ENCODE measurements at places on chromosomes 7 and 10.

- no peak for DNase-seq
Observed at GRCh38 chr10:23540401-23541030, 101.6 kb downstream of the OTUD1 start.

- no peak for DNase-seq
Observed at GRCh38 chr7:55502858-55503440, 69.4 kb downstream of the VOPP1 start.

DNA sequence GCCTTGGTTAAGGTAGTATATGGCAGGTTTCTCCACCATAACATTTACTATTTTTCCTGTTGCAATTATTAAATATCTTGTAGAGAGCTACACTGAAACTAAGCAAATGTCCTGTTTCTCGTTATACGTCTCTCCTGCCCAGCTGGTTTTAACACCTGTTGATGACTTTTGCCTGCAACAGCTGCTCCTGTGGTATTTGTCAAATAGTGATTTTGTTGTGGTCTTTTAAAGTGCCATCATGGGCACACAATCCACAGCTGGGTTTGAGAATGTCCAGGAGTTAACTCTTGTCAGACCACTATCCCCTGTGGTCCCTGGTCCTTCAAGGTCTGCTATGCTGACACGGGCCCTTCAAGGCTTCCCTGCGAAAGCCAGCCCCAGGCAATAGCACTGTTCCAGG lies 24.9 kb upstream of the SEC61G start:
- no peak for DNase-seq

DNA sequence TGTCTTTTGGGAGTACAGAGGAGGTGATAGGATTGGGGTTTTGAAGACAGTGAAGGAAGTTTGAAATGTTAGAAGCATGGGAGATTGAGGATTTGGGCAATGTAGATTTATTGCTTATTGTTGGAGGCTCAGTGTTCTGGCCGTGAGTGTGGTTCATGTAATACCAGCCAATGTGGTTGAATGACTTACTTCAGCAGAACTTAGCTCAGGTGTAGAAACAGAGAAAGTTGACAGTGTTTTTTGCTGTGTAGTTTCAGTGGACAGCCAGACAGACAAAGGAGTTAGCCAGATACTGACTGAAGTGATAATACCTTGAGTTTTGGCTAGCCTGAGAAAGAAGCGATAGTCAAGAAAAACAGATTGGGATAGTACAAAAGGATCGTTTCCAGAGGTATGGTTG lies 88.5 kb downstream of the AHCYL2 start:
- no peak for DNase-seq

GRCh38 chr10:43374194-43374593 lies 2.8 kb downstream of the FXYD4 start:
- DNase-seq, result no peak

- peak; percentile 27 for DNase-seq
Observed at GRCh38 chr10:4127518-4128315, 342.7 kb upstream of the KLF6 start.

- peak; percentile 26 for DNase-seq
Observed at GRCh38 chr7:2037808-2038522, 194.8 kb downstream of the MAD1L1 start.

DNA sequence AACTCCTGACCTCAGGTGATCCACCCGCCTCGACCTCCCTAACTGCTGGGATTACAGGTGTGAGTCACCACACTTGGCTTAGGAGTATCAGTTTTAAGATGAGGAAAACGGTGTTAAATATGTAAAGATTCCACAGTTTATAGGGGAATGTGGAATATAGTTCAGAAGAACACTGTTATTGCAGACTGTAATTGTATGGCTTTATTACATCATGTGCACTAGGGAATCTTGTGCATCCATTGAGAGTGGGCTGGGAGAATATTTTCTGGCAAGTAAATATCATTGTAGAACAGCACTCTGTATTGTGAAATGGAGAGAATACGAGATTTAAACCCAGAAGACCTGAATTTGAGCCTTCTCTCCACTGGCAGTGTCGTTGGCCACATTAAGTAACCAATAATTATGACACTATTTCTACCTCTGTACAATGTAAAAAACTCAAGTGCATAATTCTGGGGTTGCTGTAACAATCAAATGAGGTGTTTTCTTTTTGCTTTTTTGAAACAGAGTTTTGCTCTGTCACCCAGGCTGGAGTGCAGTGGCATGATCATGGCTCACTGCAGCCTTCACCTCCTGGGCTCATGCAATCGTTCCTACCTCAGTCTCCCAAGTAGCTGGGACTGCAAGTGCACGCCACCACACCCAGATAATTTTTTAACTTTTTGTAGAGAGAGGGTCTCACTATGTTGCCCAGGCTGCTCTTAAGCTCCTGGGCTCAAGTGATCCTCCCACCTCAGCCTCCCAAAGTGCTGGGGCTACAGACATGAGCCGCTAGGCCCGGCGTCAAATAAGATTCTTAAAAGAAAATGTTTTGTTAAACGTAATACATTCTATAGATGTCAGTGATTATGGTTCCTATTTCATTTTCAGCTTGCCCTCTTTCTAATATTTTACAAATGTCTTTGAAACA lies 12.0 kb upstream of the PARD3 start:
- no peak for DNase-seq

DNA sequence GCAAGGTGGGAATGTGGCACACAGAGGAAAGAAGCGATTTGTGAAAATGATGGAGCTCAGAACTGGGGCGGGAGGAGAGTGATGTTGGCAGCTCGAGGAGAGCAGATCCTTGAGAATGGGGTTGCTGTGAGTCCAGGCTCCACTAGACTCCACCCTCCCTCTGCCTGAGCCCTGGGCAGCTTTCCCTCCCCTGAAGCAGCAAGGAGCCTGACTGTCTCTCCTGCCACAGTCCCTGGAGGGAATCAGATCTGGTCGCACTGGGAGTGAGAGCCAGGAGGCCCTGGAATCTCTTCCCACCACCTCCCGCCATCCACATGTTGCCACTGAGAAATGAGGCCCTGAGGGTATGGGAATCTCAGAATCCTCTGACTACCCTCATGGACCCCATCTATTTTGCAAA lies 362.7 kb downstream of the PLXNA4 start:
- no peak for DNase-seq

DNA sequence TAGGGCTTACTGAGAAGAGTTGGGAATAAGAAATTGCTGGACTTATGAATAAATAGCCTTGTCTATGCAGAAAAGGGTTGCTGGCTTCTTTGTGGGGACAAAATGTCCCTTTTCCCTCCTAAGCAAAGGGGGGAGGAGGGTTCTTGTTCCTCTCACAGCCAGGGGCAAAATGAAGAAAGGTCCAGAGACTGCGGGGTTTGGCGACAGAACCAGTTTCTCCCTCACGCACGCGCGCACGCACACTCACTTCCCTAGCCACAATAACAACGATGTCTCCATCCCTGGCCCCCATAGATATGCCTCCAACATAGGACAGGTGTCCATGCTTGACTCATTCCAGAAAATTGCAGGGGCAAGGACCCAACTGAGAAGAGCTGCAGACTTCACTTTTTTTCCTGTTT lies 3.3 kb downstream of the ZMIZ1 start:
- DNase-seq, result no peak

- no peak for DNase-seq
Observed at GRCh38 chr7:135714534-135715009, 13.4 kb downstream of the SLC13A4 start.

DNA sequence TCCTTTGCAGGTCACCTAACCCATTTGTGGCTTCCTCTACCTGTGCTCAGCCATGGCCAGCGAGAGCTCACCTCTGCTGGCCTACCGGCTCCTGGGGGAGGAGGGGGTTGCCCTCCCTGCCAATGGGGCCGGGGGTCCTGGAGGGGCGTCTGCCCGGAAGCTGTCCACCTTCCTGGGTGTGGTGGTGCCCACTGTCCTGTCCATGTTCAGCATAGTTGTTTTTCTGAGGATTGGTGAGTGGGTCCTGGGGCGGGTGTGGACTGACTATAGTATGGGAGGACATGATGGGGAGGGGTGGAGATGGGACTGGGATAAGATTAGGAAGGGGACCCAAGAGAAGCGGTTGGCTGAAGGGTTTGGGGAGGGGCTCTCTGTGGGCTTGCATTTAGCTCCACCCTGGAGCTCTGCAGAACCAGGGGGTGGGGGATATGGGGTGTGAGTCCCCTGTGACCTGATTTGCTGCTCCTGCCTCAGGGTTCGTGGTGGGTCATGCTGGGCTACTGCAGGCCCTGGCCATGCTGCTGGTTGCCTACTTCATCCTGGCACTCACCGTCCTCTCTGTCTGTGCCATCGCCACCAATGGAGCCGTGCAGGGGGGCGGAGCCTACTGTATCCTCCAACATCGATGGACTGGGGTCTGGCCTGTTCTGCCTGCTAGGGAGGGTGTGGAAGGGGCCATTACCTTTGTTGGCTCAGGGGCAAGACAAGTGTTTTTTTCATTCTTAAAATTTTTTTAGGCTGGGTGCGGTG lies 1.8 kb downstream of the SLC12A9 start:
- DNase-seq, result no peak

- DNase-seq, result peak; percentile 80
Observed at GRCh38 chr7:155206318-155207020, 91.2 kb upstream of the INSIG1 start.

DNA sequence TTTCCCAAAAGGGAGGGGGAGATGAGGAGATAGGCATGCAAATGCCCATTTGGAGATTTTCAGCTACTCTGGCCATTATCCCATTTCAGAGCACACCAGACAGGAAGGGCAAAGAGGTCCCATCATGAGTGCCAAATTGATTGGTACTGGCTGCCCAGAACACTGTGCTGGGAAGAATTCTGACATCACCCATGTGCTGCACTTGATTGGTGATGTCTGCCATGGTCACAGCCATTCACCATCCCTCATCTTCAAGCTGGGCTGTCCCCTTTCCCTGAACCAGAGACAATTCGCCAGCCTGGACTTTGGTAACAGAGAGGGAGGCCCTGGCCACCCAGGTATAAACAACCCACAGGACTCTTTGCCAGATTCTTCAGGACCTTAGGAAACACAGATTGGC lies 23.2 kb upstream of the RADIL start:
- DNase-seq, result no peak

GRCh38 chr7:100575206-100575631 lies 1.5 kb upstream of the SAP25 start:
- no peak for DNase-seq

- no peak for DNase-seq
Observed at GRCh38 chr7:131021460-131021859, 287.5 kb upstream of the KLF14 start.

- no peak for DNase-seq
Observed at GRCh38 chr7:24366876-24367275, 82.9 kb downstream of the NPY start.

DNA sequence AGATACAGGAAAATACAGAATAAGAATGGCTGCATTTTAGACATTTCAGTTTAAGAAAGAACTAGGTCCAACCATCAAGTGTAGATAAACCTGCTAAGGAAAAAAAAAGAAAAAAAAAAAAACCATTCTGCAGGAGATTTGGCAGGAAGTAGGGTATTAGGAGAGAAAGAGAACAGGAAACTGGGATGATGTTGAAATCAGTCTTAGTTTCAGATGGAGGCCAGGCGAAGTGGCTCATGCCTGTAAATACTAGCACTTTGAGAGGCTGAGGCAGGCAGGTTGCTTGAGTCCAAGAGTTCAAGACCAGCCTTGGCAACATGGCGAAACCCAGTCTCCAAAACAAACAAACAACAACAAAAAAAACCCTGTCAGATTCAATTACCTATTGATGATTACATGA lies 120.2 kb downstream of the RAB11FIP2 start:
- DNase-seq, result no peak

GRCh38 chr10:36181426-36182178 lies 539.5 kb upstream of the FZD8 start:
- no peak for DNase-seq

GRCh38 chr10:20088061-20088701 lies 271.9 kb downstream of the PLXDC2 start:
- no peak for DNase-seq

- no peak for DNase-seq
Observed at GRCh38 chr7:12951397-12951801, 264.0 kb downstream of the ARL4A start.

DNA sequence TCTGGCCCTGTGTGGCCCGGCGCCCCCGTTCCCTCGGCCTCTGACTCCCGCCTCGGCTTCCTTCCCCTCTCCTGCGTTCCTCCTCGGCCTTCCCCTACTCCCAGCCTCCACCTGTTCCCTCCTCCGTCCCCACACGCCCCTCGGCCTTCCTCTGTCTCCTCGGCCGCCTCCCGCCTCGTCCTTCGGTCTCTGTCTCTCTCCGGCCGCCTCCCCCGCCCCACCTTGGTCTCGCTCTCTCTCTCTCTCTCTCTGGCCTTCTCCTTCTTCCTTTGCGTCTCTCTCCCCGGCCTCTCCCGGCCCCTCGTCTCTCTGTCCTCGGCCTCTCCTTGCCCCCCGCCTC lies 588 bp downstream of the GET4 start:
- DNase-seq, result no peak

DNA sequence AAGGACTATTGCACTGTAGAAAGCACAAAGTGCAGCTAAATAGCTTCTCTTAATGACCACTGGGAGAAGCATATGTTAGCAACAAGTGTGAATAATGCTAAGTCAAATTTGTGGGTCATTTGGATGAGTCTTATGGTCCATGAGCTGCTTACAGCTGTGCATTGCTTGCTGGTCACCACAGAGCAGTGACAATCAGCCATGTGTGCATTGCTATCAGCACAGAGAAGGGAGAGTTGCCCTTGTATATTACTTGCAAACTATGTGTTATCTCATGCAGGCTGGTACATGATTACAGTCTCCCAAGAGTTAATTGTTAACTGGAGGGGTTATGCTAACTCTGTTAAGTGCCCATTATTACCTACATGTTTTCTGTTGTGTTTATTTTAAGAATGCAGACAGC lies 25.7 kb downstream of the MRPS33 start:
- DNase-seq, result no peak

- peak; percentile 54 for DNase-seq
Observed at GRCh38 chr10:100670828-100671479, 74.4 kb upstream of the PAX2 start.

GRCh38 chr7:94650147-94651051 lies 5.5 kb downstream of the SGCE start:
- DNase-seq, result no peak

GRCh38 chr7:141568227-141568626 lies 17.0 kb downstream of the AGK start:
- DNase-seq, result no peak

GRCh38 chr10:126849646-126850045 lies 55.6 kb upstream of the DOCK1 start:
- no peak for DNase-seq

DNA sequence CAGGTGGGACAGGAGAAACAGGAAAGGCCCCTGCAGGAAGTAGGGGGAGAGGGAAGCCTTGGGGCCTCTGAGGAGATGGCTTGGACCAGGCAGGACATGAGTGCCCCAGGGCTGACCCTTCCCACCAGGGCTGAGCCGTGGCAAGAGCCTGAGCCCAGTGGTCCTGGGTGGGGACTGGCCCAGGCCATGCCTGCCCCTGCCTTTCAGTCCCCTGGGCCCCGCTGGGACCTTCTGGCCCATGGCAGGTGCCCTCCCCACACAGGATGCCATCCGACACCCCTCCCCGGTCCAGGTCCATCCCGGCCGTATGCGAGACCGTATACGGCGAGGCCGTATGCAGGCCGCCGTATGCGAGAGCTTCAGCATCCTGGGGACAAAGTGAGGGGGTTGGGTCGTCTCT lies 2.0 kb downstream of the GRIFIN start:
- DNase-seq, result no peak

GRCh38 chr10:58754469-58755339 lies 242.0 kb downstream of the BICC1 start:
- no peak for DNase-seq

All from CD4-positive, alpha-beta T cell treated with Interleukin-12 subunit alpha and Interleukin-12 subunit beta, for 1 hour (primary cell).